ENCODE measurements at places on chromosomes 7 and 10. TPM values are rescaled to one million over a fixed set of nuclear protein-coding genes. Genes with fewer than 3 reads are reported as not detected.
A peak's percentile ranks its signal among the peaks of the same experiment; 100 is the strongest.

Gene HTR7
- 0.16 TPM for polyA plus RNA-seq

Gene ZNF655
- 178 TPM for polyA plus RNA-seq

- peaks cover 25% of the 10 kb centered on the region for H3K4me1 ChIP-seq
- H3K27ac ChIP-seq: no peak overlapping the region
- H3K36me3 ChIP-seq: no peaks in the 10 kb centered on the region
- H3K4me3 ChIP-seq: no peak overlapping the region
- no peaks in the 10 kb centered on the region for H3K27me3 ChIP-seq
Observed at GRCh38 chr10:43576062-43576461, 1.6 kb upstream of the ZNF239 start.

- H3K4me1 ChIP-seq: no peaks in the 10 kb centered on the region
- no peaks in the 10 kb centered on the region for H3K27me3 ChIP-seq
- H3K27ac ChIP-seq: no peak overlapping the region
- no peaks in the 10 kb centered on the region for H3K36me3 ChIP-seq
- no peak for DNase-seq
Observed at GRCh38 chr10:123787566-123787965, 104.0 kb downstream of the CPXM2 start.

GRCh38 chr7:1669064-1669951 lies 769 bp upstream of the ELFN1 start:
- peaks cover 40% of the 10 kb centered on the region for H3K4me1 ChIP-seq
- peak overlapping the region; percentile 15 for H3K4me3 ChIP-seq

GRCh38 chr10:49230004-49230403 lies 41.8 kb upstream of the TMEM273 start:
- H3K27ac ChIP-seq: no peak overlapping the region
- no peaks in the 10 kb centered on the region for H3K36me3 ChIP-seq
- H3K4me3 ChIP-seq: no peak overlapping the region
- no peaks in the 10 kb centered on the region for H3K27me3 ChIP-seq

DNA sequence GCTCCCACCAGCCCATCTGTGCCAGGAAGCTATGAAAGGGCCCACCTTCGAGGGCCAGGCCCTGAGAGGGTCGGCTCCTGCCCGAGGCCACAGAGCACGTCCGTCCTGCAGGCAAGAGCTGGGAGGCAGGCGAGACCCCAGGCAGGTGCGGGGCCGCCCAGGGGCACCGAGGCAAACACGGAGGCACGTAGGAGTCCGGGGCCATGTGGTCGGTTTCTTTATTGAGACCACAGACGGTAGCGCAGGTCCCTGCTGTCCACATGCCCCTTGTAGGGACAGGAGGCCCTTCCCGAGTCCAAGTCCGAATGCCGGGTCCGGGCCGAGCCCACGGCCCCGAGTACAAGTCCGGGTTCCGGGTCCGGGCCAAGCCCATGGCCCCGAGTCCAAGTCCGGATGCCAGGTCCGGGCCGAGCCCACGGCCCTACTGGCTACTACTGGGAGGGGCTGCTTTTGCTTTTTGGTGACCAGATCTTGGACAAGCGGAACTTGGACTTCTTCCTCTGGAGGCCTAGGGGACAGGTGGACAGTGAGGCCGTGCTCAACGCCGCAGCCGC lies 25.0 kb downstream of the MICALL2 start:
- no peaks in the 10 kb centered on the region for H3K36me3 ChIP-seq
- H3K27me3 ChIP-seq: no peaks in the 10 kb centered on the region

DNA sequence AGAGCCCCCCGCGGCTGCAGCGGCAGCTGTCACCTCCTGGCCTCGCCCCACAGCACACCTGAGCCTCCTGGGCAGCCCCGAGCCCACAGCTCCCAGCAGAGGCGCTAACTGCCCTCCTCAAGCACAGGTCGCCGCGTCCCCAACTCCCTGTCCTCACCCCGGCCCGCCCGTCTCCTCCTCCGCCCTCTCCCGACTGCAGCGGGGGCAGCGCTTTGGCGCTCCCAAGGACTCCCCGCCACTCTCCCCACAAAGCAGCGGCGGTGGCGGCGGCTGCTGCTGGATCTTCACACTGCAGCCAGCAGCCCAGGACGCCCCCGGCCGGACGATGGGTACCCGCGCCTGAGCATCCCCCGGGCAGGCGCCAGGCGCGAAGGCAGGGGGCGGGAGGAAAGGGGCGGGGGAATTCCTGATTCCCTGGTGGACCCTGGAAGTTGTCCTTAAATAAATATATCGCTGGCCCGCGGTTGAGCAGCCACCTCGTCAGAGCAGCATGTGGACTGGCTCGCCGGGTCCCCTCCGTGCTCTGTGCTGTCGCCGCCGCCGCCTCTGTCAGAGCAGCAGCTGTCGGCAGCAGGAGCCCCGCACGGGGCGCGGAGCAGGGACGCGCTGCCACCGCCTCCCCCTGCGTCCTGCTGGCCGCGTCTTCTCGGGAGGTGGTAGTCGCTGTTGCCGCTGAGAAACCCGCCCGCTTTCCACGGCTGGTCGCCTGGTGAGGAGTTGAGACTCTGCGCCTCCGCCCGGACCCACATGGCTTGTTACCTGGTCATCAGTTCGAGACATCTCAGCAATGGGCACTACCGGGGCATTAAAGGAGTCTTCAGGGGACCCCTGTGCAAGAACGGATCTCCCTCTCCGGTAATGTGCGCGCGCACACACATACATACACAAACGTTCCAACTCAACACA lies at the start of gene ZNF804B:
ZNF804B (plus strand) TSS at position 471 of the 906 bp plus-strand sequence; CDS start at position 748, 277 bp downstream.
- no peaks in the 10 kb centered on the region for H3K36me3 ChIP-seq
- no peak within 1 kb of the TSS for H3K4me3 ChIP-seq
- no peak for DNase-seq
- peaks cover 7% of the 10 kb centered on the region for H3K27me3 ChIP-seq
- H3K27ac ChIP-seq: no peak within 1 kb of the TSS

- no peaks in the 10 kb centered on the region for H3K27me3 ChIP-seq
- H3K27ac ChIP-seq: no peak overlapping the region
- no peaks in the 10 kb centered on the region for H3K36me3 ChIP-seq
- H3K4me1 ChIP-seq: no peaks in the 10 kb centered on the region
- H3K4me3 ChIP-seq: no peak overlapping the region
Observed at GRCh38 chr7:13262929-13263530, 575.6 kb downstream of the ARL4A start.

- DNase-seq: no peak
- no peaks in the 10 kb centered on the region for H3K4me1 ChIP-seq
- H3K36me3 ChIP-seq: no peaks in the 10 kb centered on the region
- no peak overlapping the region for H3K4me3 ChIP-seq
- no peak overlapping the region for H3K27ac ChIP-seq
Observed at GRCh38 chr7:45596665-45597095, 22.5 kb downstream of the ADCY1 start.

DNA sequence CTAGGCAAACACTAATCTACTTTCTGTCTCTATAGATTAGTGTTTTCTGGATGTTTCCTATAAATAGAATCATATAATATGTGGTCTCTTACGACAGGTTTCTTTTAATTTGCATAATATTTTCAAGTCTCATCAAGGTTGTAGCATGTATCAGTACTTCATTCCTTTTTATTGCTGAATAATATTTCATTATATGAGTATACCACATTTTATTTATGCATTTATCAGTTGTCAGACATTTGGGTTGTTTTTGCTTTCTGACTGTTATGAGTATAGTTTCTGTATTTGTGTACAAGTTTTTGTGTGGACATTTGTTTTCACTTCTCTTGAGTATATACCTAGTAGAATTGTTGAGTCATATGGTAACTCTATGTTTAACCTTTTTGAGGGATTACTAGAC lies 48.2 kb downstream of the SHOC2 start:
- H3K27me3 ChIP-seq: no peaks in the 10 kb centered on the region
- H3K36me3 ChIP-seq: peaks cover 19% of the 10 kb centered on the region
- peak overlapping the region; percentile 6 for H3K27ac ChIP-seq
- peaks cover 2% of the 10 kb centered on the region for H3K4me1 ChIP-seq
- H3K4me3 ChIP-seq: no peak overlapping the region
- no peak for DNase-seq

DNA sequence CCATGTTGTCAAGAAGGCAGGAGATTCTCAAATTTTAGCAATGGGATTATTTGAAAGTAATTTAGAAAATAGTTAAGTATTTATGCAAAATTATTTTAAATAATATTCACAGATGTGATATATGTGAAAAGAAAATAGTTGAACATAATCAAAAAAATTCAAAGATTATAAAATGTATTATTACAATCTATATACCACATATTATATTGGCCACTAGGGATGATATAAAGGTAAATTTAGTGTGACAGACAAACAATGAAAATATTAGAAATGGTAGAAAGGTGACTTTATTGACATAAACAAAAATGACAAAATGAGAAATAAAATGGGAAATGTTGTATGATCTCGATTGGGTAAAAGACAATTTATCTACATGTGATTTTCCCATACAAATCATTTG lies 385.5 kb downstream of the PCDH15 start:
- H3K27ac ChIP-seq: no peak overlapping the region
- no peak overlapping the region for H3K4me3 ChIP-seq
- no peaks in the 10 kb centered on the region for H3K36me3 ChIP-seq
- H3K4me1 ChIP-seq: no peaks in the 10 kb centered on the region

DNA sequence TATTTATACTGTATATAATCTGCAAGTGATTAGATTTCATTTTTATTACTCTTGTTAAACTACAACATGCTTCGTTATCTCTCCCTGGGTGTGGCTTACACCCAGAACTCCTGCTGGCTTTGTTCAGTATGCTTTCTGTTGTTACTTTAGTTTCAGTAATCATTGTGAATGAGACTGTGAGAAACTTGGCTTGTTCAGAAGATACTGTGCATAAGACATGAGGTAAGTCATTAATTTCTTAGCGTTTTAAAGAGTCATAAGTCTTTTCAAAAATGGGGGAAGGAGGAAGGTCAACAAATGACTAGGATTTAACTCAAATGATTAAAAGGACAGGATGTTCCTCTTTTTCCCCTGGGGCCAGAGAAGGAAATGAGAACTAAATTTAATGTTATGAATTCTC lies 11.6 kb upstream of the ADD3 start:
- H3K36me3 ChIP-seq: no peaks in the 10 kb centered on the region
- H3K27ac ChIP-seq: no peak overlapping the region
- peaks cover 39% of the 10 kb centered on the region for H3K4me1 ChIP-seq
- DNase-seq: peak; percentile 26
- no peaks in the 10 kb centered on the region for H3K27me3 ChIP-seq

DNA sequence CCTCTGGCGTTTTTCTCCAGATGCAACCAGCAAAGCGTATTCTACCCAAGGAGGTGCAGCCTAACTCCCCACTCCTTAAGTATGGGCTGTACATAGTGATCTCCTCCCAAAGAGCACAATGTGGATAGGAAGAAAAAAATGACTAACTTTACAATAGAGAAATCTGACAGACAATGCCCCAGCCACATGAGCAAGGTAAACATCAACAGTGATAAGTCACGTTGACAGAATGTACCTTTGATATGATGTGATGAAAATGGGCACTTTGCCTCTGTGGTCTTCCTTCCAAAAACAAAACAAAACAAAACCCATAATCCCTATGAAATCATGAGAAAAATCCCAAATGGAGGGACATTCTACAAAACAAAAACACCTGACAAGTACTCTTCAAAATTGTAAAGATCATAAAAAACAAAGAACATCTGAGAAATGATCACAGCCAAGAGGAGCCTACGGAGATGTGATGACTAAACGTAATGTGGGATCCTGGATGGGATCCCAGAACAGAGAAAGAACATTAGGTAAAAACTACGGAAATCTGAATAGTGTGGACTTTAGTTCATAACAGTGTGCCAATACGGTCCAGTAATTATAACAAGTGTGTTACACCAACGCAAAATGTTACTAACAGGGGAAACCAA lies 50.6 kb downstream of the ABLIM1 start:
- H3K27me3 ChIP-seq: no peaks in the 10 kb centered on the region
- no peak overlapping the region for H3K27ac ChIP-seq
- no peak for DNase-seq
- no peaks in the 10 kb centered on the region for H3K4me1 ChIP-seq

DNA sequence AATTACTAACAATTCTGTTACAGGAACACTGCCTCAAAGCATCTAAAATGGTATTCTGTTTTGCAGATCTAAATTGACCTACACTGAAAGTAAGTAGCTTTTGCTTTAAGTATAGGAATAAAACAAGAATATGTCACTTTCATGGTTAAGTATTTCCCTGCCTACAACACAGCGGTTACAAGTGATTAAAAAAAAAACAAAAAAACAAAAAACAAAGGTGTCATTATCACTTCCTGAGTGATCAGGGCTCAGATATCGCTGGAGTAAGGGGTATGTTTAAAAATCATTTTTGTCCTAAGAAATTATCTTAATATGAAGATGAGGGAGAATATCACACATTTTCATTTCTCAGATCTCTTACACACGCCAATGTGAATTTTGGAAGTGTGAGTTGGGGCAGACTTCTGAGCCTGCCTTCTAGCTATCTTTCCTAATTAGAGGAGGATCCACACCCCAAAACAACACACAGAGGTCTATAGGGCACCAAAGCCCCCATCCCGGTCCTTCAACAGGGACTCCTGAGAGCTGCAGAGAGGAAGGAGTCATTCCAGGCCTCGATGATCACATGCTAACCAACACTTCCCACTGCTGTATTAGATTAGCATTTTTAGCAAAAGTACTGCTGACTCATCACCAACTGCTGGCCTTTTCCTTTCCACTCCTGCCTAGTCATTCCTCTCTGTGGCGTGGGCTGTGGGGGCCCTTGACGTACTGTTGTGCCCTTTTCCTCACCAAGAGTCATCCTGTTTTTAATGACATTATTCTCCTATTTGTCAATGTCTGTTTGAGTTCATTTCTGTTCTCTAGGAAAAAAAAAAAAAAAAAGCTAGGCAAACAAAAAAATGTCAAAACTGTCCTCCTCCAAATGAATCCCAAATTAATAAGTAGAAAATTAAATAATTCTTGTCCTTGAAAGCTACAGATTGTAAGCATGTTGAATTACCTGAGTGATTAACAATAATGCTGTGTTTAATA lies 31.2 kb downstream of the PRTFDC1 start:
- no peak overlapping the region for H3K4me3 ChIP-seq
- no peak for DNase-seq
- H3K36me3 ChIP-seq: no peaks in the 10 kb centered on the region
- H3K4me1 ChIP-seq: no peaks in the 10 kb centered on the region
- no peak overlapping the region for H3K27ac ChIP-seq

DNA sequence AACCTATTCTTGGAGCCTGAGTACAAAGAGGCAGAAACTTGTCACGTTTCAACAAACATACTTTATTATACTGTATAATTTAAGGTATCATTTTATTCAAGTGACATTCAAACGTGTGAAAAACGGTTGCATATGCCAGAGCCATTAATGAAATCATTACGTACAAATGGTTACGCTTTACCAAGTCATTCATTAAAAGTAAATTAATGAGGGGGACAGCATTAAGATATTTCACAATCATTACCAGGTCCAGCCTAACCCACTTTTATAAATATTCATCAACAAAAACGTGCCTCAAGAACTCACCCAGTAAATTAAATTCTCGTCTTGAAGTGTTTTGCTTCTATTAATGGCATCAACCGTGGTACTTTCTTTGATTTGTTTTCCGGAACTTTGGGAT lies 253.0 kb downstream of the RPS24 start:
- H3K36me3 ChIP-seq: no peaks in the 10 kb centered on the region
- H3K4me3 ChIP-seq: no peak overlapping the region
- H3K4me1 ChIP-seq: no peaks in the 10 kb centered on the region
- H3K27me3 ChIP-seq: no peaks in the 10 kb centered on the region

DNA sequence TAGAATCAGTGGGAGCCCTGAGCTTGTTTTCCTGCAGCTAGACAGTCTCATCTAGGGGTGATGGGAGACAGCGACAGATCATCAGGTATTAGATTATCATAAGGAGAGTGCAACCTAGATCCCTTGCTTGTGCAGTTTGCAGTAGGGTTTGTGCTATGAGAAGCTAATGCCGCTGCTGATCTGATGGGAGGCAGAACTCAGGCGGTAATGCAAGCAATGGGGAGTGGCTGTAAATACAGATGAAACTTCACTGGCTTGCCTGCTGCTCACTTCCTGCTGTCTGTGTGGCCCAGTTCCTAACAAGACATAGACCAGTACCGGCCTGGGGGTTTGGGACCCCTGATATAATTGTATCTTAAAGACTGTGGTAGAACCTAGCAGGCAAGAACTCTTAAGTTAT lies 17.6 kb downstream of the NRBF2 start:
- H3K36me3 ChIP-seq: peaks cover 61% of the 10 kb centered on the region
- no peak for DNase-seq
- H3K27me3 ChIP-seq: no peaks in the 10 kb centered on the region
- H3K27ac ChIP-seq: no peak overlapping the region
- H3K4me3 ChIP-seq: no peak overlapping the region

Measured in B cell (primary cell).